ENCODE measurements at places on chromosomes 11 and 22.

DNA sequence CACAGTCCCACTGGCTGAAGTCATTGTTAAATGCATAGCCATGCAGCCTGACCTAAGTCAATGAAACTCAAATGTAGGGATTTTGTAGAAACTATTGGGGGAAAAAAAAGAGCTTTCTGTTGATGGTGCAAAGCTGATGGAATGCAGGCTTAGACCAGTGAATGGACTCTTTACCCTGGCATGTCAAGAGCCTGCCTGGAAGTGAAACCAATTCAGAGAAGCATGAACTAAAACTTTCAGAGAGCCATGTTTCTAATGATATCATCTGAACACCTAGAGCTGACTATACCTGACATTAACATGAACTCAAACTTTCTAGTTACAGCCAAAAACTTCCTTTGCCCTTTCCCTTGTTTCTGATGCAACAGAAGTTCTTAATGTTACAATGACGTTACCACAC is 89.0 kb downstream of the APIP start:
- no peak for DNase-seq

DNA sequence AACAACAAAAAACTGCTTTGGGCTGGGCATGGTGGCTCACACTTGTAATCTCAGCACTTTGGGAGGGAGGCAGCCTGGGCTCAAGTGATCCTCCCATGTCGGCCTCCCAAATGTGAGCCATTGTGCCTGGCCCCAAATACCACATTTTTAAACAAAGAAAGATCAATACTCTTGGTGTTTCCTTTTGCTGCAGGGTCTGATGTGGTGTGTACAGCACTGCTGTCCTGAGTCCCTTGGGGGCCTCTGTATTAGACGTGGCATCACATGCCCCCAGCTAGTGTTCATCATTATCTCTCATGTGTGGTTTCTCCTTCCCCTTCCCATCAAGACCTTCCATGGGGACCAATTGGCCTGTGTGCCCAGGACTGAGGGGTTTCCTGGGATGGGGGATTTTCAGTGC is 20.5 kb upstream of the XBP1 start:
- no peak for DNase-seq

GRCh38 chr11:117356126-117356890 is 28.7 kb downstream of the CEP164 start:
- DNase-seq, result no peak

DNA sequence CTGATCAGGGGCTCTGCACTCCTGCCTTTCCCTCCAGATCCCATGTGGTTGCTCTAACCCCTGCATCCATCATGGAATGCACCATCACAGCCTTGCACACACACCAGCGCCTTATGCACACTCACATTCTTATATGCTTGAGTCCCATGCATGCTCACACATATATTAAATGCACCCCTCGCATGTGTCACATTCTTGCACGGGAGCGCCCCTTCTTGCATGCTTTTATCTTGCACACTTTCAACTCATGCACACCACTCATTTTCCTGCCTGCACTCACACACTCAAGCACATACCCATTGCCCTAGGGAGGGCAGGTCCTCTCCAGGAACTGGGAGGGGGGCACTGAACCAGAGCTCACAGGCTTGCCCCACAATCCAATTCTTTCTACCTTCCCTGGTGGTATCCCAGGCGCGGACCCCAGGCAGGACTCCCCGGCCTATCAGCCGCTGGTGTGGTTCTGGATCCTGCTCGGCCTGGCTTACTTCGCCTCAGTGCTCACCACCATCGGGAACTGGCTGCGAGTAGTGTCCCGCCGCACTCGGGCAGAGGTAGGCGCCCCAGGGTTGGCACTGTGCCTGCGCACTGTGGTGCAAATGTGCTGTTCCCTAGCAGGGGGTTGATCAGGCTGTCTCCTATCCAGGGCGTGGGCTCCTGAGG is 2.3 kb upstream of the CATSPERZ start:
- DNase-seq, result no peak

- DNase-seq, result no peak
Observed at GRCh38 chr11:10584071-10584501, 15.6 kb upstream of the LYVE1 start.

DNA sequence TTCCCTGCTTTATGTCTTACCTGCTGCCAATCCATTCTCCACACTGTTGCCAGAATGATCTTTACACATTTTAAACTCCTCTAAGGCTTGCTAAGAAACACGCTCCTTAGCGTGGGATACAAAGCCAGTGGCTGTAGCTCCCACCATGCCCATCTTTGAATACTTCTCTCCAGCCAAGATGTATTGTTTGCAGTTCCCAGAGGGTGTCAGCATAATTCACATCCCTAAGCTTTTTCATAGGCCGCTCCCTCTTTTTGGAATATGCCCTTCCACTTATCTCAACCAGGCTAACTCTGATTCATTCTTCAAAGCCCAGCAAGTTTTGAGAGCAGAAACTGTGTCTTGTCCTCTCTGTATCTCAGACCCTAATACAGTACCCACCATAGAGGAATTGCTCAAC is 8.1 kb upstream of the UPK2 start:
- DNase-seq, result no peak

GRCh38 chr22:32535531-32536190 is 61.0 kb downstream of the FBXO7 start:
- no peak for DNase-seq

DNA sequence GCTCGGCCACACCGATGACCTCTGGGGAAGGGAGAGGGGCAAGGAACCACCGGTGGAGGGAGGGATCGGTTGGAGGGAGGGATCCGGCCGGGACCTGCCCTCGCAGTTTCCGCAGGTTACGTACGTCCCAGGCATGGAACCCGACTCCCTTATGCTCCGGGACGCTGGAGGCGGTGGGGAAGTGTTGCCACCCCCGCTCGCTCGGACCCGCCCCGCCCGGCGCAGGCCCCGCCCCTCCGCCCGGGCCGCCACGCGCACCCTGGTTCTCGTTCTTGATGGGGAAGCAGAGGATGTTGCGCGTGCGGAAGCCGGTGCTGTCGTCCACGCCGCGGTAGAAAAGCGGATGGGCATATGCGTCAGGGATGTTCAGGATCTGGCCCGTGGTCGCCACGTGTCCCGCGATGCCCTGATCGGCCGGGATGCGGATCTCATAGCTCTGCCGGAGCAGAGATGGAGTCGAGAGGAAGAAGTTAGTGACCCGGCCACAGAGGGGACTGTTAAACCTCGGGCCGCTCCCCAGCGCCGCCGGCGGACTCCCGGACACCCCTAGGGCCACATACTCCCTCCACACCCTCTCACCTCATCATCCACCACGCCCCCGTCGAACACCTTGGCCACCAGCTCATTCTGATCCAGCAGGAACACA is 89.8 kb downstream of the PDE2A start:
- no peak for DNase-seq

DNA sequence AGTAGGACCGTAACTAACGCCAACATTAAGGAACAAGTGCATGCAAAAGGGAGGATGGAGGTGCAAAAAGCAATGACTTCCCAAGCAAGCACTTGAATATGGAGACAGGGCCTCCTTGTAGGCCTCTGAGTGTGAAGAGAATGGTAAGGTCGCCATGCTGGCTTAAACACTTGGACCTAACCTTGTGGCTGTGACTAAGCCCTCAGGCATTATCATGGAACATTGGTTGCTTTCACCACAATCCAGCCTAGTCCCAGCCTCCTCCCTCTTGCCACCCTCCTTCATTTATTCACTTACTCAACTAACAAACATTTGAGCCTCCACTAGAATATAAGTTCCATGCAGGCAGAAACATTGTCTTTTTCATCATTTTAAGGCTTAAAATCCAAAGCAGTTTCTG is 11.9 kb upstream of the SYTL2 start:
- no peak for DNase-seq

GRCh38 chr22:33062361-33062760 is 4.2 kb upstream of the SYN3 start:
- no peak for DNase-seq

- no peak for DNase-seq
Observed at GRCh38 chr11:125167954-125168835, 3.6 kb downstream of the PKNOX2 start.

- no peak for DNase-seq
Observed at GRCh38 chr11:697811-698311, 2.2 kb downstream of the TMEM80 start.

GRCh38 chr22:24129263-24129651 is 52.0 kb upstream of the SUSD2 start:
- DNase-seq, result no peak

DNA sequence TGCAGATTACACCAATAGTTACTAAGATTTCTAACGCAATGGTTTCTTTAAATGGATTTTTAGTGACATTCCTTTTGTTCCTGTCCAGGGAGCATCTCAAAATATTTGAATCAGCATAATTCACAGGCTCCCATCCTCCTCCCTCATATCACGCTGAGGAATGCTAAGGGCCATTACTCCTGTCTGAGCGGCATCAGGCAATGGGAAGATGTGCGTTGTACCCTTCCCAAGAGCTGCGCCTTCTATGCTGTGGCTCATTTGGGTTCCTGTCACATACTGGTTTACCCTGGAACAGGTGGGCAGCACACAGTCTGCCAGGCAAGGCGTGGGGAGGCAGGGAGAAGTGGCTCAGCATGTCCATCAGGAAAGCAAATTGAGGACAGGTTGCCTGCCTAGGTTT is 121.9 kb downstream of the DBX1 start:
- no peak for DNase-seq

DNA sequence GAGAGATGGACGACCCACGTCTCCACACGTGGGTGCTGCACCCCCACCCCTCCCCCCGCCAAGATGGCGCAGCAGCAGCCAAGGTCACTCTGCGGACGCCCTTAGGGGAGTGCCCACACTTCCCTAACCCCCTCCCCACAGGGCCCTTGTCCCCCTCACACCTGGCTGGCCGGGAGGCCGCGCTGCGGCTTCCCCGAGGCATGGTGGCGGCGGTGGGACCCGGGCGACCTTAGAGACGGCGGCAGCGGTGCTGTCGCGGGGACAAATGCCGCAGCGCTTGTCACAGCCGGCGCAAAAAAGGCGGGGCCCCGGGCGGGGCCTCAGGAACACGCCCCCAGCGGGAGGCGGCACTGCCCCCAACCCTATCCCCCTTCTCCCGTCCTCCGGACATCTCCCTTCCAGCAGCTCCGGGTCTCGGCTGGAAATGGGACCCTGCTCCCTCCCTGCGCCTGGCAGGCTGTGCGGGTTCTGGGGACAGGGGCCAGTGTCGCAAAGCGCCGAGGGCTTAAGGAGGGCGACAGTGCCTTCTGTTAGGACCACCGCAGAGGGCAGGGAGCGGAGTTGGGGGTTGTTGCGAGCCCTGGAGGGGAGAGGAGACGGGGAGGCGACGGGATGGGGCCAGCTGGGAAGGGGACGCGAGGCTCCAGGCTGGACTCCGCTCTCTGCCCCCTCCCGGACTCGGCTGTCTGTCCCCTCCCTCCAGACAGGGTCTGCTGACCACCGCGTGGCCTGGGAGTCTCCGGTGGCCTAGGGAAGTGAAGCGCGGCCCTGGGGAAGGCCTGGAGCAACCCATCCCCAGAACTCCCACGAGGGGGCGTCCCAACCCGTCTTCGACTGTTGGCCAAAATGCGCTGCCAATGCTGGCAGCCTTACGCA is at the start of gene CHCHD10:
TSS of gene CHCHD10 (minus strand) at position 300 of the 876 bp plus-strand sequence. CDS start at position 202, 98 bp downstream.
- no peak for DNase-seq

DNA sequence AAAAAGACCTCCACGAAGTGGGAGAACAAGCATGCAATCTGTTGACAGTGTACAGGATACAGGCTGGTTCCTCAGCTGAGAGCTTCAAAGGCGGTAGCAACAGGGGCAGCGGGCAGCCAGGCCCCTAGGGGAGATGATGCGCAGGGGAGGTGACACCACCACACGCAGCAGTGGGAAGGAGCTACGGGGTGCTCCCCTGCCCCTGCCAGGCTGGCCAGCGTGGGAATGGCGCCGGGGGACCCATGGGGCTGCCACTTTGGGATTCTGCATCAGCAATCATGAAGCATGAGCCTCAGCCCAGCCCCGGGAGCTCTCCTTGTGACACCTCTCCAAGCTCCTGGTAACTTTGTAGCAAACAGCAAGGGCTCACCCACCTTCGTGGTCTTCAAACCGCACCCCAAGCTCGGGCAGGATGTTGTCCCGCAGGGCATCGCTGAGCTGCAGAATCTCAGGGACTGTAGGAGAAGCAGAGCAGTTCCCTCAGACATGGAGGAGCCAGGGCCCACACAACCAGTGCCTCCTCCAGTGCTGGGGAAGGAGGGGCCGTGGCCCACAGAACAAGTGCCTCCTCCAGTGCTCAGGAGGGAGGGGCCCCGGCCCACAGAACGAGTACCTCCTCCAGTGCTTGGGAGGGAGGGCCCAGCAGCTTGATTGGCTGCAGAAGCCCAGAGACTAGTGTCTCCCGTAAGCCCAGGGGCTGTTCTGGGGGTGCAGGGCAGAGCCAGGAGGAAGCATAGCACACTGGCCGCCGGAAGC is 14.6 kb upstream of the NAP1L4 start:
- no peak for DNase-seq

DNA sequence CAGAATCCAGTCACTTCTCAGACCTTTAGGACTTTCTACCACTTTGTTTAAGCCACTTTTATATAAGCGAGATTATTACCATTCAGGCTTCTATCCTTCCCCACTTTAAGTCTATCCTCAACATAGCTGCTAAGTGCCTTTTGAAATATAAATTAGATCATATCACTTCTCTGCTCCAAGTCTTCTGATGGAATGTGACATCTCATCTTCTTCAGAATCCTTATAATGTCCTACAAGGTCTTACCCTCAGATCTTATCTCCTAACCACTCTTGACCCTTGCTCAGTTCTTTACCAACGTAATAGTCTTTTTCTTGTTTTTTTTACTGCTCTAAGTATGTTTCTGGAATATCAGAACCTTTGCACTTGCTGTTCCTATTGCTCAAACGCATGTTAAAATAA is 188.7 kb downstream of the DYNC2H1 start:
- no peak for DNase-seq

GRCh38 chr11:121547574-121547973 is 94.8 kb upstream of the SORL1-AS1 start:
- DNase-seq, result no peak

- DNase-seq, result no peak
Observed at GRCh38 chr11:80727315-80727714, 1286.5 kb upstream of the TENM4 start.

- DNase-seq, result no peak
Observed at GRCh38 chr11:68031144-68031464, 623 bp downstream of the NDUFS8 start.

DNA sequence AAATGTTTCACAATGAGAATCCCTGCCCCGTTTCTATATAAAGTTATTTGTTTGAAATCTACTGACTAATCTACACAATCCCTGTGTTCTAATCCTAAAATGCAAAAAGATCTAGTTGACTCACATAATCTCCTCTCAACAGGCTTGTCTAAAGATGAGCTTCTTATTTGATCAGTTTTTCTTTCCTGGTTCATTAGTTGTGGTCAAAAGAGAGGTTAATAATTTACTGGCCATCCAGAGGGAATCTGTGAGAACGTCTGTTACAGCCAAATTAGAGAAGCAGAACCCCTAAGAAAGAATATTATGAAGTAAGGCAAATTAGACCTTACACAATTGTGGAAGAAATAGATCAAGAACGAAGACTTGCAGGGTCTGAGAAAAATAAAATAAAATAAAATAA is 173.7 kb upstream of the ANO3 start:
- DNase-seq, result no peak

DNA sequence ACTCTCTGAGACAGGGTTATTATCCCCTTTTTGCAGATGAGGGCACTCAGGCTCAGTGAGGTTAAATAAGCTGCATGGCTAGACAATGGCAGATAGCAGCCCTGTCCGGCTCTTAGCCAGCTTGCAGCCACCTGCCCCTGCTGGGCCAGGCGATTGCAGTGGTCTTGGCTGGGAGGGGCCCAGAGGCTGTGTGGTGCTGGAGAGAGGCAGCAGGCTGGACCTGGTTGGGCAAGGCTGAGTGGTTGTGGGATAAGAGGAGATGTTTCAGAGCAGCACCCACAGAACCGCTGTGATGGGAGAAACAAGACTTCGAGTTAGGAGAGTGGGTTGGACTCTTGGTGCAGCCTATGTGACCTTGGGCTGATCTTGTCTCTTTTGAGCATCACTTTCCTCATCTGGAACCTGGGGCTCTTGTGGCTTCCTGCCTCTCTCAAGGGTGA is 25.5 kb downstream of the PTPRJ start:
- DNase-seq, result no peak

Measured in cortex of kidney (tissue), 1 donor.